ENCODE measurements at places on chromosomes 5 and 9.

GRCh38 chr5:10279328-10279727, 28.4 kb downstream of the CMBL start:
- no peak for DNase-seq

DNA sequence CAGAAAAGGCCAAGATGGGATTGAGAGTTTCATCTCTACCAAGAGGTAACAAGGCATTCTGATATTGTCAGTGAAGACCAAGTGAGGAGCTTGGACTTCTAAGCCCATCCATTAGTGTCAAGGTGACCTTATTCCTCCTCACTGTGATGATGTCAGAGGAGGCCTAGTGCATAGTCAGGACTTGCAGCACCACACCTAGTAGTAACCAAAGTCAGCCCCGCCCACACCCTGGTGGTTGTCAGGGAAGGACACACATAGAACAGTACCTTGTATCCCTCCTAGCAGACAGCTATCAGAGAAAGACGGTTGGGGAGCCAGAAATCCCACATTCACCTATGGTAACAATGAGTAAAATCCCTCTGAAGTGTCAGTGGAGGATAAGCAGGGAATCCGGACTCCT, 111.7 kb downstream of the AP3B1 start:
- DNase-seq, result no peak

- no peak for DNase-seq
Measured at GRCh38 chr9:93603906-93604326, 27.5 kb downstream of the PHF2 start.

DNA sequence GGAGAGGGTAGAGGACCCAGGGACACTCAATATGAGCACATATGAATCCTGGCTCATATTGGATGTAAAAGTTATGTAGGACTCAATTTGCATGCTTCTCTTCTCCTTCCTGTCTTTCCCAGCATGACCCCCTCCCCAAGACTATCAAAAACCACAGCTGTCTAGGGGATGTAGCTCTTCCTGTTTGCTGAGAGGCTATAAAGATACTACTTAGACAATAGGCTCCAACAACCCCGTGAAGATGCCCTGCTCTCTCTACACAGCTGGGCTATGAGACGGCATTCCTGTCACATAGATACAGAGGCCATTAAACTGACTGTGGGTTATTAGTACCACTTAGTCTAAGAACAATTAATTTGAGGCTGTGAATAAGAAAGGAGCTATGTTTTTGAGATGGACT, 56.5 kb upstream of the PCSK1 start:
- DNase-seq, result no peak

DNA sequence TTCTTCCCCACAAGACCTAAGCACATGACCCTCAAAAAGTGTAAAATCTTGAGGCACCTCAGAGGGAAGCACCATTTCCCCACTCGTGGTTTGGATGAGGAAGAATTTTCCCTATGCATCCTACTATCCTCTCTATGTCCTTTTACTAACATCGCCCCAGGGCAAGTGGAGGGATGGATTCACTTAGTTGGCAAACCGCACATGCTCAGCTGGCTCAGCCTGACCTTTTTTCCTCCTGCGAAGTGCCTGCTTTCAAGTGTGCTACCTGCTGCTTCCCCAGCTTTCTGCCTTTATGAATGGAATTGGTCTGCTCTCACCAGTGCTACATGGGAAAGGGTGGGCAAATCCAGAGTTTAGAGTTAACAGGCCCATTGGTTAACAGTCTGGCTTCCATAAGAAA, 56.6 kb upstream of the IFNK start:
- no peak for DNase-seq

GRCh38 chr5:40204144-40204543, 475.6 kb upstream of the PTGER4 start:
- DNase-seq, result no peak

DNA sequence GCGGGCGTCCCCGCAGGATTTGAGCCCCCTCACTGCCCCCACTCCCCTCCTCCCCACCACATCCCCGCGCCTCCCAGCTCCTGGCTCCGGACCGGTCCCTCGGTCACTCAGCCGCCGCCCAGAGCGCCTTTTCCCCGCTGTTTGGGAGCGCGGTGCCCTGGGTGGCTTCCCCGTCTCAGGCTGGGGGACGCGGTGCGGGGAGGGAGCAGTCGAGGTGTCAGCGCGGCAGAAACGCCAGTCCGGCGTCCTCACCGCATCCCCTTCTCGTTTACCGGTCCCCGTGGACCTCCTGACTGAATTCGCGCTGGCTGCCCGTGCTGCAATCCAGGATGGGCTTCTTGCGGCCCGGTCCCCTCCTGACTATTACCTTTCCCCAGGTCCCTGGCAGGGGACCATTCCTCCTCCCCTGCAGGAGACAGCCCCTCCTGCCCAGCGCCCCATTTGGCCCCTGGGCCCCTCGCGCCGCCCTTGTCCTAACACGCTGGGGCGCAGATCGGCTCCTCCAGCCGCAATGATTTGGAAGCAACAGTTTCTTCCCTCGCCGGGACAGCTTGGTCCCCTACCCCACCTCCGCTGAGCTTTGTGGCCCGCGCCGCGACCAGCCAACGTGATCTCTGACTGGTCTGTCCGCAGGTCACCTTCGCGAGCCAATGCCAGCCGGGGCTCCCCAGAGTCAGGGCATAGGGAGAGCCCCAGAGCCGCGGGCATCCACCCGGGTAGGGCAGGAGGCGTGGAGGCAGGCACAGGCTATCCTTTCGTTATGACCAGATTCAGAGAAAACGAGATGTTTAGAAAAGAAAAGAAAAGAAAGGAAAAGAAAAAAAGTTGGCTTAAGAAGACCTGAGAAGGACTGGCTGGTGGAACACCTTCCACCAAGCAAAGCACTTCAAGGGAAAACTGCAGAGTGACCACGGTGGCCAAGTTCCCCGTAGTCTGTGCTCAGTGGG, 1.2 kb downstream of the ANKRD33B start:
- DNase-seq, result no peak

- DNase-seq, result no peak
Measured at GRCh38 chr5:17346811-17347210, 129.4 kb downstream of the BASP1 start.
